ENCODE measurements at places on chromosomes 5 and 9.
A peak's percentile ranks its signal among the peaks of the same experiment; 100 is the strongest.

DNA sequence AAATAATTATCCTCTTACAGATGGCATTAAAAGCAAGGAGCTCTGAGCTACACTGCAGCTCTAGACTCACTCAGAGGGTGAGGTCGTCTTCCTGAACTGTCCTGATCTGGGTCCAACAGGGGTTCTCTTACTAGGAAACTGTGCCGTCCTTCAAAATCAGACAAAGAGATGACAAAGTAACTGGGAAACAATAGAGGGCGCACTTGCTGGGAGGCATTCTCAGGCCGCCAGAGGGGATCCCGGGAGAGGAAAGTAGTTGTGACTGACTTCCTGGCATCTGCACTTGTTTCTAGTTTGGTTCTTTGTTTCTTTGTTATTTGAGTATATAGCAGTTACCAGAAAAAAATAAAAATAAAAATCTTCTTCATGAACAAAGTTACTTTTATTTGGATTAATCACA lies 142.9 kb upstream of the MSX2 start:
- no peak for DNase-seq

DNA sequence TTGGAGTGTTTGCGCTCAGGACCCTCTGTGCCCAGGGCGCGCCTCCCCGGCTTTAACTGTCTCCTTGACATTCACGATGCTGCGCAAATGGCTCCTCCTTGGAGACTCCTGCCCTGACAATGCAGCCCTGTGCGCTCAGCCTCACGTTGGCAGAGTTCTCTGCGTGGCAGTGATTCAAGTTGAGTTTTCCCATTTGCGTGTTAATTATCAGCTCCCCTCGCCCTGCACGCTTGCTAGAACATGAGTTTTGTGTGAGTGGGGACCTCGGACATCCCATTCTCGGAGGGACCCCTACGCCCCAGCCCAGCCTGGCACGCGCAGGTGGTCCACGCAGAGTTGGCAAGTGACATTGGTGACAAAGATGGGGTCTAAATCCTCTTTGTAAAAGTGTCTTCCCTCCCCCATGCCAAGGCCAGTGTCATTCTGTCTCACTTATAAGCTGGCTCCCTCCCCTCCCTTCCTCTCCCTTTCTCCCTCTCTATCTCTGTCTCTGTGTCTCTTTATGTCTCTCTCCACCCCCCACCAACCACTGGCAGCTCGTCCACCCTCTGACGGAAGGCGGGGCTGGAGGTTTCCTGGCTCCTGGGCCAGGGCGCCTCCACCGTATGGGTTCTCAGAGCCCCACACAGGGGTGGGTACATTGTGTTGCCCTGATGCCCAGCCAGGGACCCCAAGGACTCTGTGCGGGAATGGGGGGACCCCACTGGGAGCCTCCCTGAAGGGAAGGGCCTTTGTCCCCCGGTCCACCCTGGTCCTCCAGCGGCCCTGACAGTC lies 169.3 kb downstream of the OLFM1 start:
- no peak for DNase-seq

DNA sequence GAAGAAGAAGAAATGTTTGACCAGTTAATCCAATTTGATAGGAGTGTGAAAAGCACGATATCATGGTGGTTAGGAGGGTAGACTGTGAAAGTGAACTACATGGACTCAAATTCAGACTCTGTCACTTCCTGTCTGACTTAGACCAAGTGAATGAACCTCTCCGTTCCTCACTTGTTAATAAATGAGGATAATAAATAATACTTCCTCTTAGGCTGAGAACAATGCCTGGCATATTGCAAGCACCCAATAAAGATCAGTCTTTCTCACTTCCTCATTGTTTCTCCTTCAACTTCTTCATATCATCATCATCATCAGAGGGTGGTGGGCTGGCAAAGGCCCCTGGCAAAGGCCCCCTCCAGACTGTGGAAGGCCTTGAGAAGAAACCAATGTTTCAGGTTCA lies 148.7 kb downstream of the CDK5RAP2 start:
- no peak for DNase-seq

- no peak for DNase-seq
Observed at GRCh38 chr9:800591-801150, 40.8 kb upstream of the DMRT1 start.

DNA sequence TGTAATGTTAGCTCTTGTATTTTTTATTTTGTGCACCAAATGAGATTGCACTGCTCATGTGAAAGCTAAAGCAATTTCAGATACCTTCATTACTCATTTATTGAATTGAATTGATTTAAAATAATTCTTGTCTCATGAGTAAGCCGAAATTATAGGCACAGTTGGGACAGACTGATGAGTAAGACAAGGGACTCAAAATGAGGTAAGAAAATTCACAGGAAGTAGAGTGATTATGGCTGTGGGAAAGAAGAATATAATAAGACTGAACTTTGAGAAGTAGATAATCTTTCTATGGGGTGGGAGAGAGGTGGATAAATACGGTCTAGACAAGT lies 51.1 kb downstream of the NUDT12 start:
- no peak for DNase-seq

GRCh38 chr5:99248066-99248465 lies 319.3 kb upstream of the CHD1 start:
- DNase-seq, result no peak

DNA sequence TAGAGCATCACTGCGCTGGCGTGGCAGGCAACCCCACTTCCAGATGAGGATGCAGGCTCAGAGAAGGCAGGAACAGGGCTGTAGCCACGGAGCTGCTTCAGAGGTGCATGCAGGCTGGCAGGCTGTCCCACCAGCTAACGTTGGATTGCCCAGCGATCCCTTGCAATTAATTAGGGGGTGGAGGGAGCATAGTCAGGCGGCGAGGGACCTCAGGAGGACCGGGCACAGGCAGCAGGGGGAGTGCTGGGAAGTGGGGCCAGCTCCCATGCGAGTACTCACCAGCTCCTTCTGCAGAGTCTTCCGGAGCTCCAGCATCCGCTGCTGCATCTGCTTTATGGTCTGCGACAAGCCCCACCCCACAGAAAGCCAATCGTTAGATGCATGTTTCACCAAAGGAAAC lies 20.3 kb downstream of the ARPC5L start:
- no peak for DNase-seq

- no peak for DNase-seq
Observed at GRCh38 chr5:91136271-91136670, 246.8 kb downstream of the ARRDC3 start.

DNA sequence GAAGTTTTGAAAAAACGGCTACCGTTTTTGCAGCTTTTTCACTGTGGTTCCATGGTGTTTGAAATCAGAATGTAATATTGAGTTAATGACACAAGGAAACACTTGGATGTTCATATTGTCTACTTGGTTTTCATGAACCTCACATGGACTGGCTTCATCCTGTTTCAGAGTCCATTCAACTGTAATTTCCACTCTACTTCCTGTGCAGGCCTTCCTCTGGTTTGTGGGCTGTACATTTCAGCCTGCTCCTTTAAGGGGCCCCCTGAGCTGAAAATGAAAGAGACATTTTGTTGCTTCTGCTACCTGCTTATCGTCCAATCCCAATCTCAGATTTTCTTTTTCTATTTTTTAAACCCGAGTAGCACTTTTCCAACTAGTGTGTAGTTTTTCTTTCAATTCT lies 41.8 kb upstream of the CDKN2B start:
- no peak for DNase-seq

DNA sequence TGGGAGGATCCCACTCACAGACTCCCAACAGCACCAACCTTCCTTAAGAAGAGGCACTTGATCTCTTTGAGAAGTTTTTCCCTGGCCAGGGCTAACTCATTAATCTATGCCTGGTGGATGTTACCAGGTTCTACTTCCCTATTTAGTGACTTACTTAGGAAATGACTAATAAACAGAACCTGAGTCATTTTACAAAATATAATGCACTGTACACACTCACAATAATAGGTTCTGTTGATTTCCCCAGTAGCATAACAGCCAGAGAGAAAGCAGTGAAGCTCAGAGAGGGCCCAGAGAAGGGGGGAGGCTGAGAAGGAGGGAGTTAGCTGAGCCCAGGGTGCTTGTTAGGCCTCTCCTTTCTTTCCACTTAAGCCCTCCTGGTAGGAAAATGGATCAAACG lies 27.1 kb downstream of the FRMD3 start:
- no peak for DNase-seq

DNA sequence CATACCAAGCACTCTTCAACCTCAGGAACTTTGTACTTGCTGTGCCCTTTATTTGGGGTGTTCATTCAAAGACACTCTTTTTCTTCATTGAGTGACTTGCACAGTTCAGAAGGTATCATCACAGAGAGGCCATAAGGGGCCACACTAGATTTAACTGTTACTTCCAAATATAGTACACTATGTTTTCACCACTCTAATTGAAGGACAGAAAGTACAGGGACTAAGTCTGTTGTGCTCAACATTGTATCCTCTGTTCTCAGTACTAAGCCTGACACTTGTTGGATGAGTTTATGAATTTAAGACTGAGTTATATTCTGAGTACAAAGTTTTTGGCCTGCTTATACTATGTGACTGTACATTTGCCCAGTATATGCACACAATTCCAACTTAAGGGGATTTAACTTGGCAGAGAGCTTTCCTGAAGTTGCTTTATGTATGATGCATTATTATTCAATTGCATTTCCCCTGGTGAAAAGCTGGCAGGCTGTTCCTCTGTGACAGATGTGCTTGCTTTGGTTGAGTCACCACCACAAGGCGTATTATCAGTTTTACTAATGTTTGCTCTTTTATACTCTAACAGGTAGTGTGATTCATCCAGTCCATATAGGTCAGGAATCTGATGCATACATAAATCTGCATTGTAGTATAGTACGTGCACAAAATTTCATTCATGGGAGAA lies 714.8 kb downstream of the TLR4 start:
- no peak for DNase-seq

- DNase-seq, result no peak
Observed at GRCh38 chr9:111482694-111483438, 1.3 kb downstream of the ECPAS start.

GRCh38 chr9:131580358-131580757 lies 35.0 kb downstream of the PRRT1B start:
- no peak for DNase-seq

DNA sequence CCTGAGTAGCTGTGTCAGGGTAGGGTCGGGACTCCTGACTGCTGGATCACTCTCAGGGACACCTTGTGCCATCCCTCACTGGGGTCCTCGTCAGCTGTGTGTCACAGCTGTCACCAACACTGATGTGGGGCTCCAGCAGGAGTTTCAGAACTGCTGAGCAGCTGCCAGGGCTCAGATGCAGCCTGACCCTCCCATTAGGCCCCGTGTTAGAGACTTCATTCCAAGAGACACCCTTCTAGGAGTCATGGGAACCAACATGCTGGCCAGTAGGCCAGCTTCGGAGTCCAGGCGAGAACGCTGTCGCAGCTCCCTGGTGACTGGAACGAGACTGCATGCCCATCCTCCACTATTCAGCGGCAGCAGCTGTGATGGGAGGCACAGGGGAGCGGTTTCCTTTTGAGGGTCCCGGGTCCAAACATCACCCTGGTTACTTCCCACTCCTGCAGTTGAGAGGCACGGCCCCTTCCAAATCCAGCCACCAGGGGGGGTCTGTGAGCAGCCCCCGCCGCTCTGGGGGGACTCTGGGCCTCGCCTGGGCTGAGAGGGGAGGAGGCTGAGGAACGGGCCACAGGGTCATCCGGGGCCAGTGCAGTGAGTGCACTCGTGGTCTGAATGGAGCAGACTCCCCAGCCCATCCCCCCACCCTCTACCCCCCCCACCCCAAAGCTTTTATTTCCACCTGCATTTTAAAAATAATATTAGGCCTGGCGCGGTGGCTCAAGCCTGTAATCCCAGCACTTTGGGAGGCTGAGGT lies 12.6 kb upstream of the TCF7 start:
- DNase-seq, result no peak

DNA sequence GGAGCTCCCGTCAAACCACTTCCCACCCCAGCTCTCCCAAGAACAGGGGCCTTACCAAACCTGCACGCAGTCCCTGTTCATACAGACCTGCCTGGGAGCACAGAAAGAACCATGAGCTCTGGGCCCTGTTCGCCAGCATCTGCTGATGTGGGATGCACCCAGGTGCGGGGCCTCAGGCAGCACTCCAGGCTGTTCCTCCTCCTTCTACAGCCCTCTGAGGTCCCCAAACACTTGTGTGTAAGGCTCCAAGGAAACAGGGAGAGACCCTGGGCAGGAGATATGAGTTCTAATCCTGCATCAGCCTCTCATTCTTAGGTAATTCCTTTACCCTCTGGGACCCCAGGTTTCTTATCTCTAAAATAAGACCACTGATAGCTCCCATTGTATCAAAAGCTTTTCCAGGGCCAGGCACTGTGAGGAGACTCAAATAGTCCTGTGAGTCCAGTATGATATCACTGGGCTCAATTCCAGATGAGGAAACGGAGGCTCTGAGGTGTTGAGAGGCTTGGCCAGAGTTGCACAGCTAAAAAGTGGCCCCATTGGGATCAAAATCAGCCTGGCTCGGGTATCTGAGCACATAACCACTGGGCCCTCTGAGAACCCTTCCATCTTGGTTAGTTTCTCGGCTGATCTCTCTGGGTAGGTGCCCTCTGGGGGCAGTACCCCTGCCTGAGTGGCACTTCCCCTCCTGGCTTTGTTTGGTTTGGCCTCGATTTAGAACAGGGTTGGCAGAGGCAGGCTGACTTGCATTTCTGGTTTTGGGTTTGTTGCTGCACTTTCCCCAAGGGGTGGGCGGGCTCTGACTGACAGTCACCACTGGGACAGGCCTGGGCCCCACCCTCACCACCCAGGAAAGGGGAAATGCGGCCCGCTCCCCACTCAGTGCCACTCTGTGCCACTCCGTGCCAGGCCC lies 116.8 kb downstream of the RGS3 start:
- DNase-seq, result peak; percentile 41

DNA sequence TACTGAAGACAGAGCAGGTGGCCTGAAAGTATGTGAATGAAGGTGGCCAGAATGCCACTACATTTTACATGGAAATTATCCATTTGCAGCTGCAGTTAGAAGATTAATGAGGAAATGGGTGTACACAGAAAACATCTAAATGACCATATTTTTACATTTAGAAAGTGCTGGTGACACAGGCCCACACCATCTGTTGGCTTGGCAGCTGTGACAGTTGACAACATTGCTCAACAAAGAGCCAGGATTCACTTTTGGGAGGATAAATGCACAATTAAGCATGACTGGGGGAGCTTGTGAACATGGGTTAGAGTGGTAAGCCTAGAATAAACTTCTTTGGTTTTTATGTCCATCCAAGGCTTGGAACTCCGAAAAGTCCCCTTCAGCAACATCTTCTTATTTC lies 360.5 kb downstream of the KCTD16 start:
- DNase-seq, result no peak

- no peak for DNase-seq
Observed at GRCh38 chr5:139147483-139148087, 50.6 kb downstream of the SIL1 start.

DNA sequence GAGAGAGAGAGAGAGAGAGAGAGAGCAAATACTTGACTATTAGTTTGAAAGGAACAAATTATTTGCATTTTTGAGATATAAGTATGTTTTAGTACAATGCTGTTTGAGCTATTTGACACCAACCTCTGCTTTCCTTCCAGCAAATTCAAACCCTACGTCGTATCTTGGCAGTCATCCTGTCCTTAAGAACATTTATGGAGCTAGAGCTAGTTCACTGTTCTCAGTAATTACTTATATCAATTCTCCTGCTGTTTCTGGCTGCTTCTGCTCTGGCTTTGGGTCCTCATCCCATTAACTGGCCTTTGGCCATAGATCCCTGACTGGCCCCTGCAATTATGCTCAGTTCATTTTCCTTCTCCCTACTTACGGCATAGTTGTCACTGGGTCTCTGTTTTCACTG lies 19.9 kb upstream of the ERAP2 start:
- no peak for DNase-seq

GRCh38 chr5:132439521-132440089 lies 51.0 kb downstream of the IRF1 start:
- no peak for DNase-seq

All from stimulated activated CD4-positive, alpha-beta T cell treated with anti-CD3 and anti-CD28 coated beads, Interleukin-1b, Interleukin-23, amount 100 ng/mL, for 1 hour (primary cell).